ENCODE measurements at places on chromosomes 1 and 21.

DNA sequence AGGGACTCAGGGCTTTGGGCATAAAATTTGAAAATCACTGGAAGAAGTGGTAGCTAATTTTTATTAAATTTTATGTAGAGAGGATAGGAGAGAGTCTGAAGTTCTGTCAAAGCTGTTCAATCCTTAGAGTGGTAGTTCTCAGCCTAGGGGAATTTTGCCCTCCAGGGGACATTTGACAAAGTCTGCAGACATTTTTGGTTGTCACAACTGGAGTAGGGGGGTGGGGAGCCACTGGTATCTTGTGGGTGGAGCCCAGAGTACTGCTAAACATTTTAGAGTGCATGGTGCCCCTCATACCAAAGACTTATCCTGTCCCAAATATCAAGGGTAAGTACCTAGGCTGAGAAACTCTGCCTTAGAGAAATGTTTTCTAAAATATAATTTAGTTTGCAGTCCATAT is 30.2 kb downstream of the RASAL2 start:
- H3K4me1 ChIP-seq = peaks cover 4% of the 10 kb centered on the region
- no peak overlapping the region for H3K4me3 ChIP-seq
- DNase-seq = no peak
- no peak overlapping the region for H3K27ac ChIP-seq

GRCh38 chr1:157833145-157833544 is 8.5 kb downstream of the CD5L start:
- H3K27me3 ChIP-seq = no peaks in the 10 kb centered on the region
- H3K4me1 ChIP-seq = no peaks in the 10 kb centered on the region
- no peak for DNase-seq
- no peak overlapping the region for H3K4me3 ChIP-seq
- no peak overlapping the region for H3K27ac ChIP-seq

DNA sequence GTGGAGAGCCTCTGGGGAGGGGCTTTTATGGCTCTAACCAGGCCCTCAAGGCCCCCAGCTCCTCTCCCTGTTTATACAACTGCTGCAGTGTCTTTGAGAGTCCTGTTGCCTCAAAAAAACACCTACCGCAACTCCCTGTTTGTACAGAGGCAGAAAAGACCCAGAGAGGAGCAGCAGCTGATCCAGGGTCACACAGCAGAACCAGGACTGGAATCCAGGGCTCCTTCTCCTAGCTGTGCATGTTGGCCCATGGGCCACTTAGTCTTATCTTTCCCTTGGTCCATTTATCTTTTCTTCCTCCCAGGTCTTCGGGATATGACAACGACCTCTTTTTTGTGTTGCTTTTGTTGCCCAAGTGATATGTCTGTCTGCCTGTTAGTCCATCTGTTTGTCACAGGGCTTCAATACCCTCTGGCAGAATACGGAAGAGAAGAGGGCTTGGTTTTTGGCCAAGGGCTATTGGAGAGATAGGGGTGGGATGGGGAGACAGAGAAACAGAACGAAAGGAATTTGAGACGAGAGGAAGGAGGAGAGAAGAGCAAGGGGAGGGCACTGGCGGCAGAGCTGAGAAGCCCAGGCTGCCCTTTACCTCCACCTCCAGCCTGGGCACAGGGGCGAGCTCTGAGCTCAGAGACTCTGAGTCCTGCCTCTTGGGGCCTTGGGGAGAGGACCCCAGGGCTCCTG is 33.5 kb upstream of the WASF2 start:
- peak overlapping the region; percentile 22 for H3K4me3 ChIP-seq
- H3K4me1 ChIP-seq = peaks cover 91% of the 10 kb centered on the region
- H3K27me3 ChIP-seq = no peaks in the 10 kb centered on the region
- H3K27ac ChIP-seq = peak overlapping the region; percentile 74

GRCh38 chr1:32518976-32519375 is 20.3 kb upstream of the ZBTB8A start:
- H3K36me3 ChIP-seq = no peaks in the 10 kb centered on the region
- no peaks in the 10 kb centered on the region for H3K27me3 ChIP-seq
- H3K4me3 ChIP-seq = no peak overlapping the region
- H3K4me1 ChIP-seq = peaks cover 9% of the 10 kb centered on the region

DNA sequence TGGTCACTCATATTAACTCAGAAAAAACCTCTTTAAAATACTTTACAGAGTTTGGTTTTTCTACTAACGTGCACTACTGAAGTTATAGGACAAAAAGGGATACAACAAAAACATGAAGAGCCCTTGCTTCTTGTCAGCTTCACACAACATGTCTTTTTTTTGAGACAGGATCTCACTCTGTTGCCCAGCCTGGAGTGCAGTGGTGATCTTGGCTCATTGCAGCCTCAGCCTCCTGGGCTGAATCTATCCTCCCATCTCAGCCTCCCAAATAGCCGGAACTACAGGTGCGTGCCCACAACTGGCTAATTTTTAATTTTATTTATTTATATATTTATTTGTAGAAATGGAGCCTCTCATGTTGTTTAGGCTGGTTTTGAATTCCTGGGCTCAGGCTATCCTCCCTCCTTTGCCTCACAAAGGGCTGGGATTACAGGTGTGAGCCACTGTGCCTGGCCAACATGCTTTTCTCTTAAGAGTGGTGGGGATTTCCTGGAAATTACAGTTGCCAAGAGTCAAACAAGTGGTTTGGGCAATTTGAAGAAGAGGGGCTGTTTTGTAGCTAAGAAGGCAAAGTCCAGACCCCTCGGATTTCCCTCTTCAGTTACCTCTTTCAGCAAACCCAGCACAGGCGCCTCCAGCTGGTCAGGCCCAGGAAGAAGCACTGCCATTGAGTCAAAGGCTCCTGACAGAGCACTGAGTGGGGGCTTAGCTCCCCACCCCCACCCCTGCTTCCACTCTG is 6.4 kb upstream of the SMPDL3B start:
- no peak overlapping the region for H3K27ac ChIP-seq
- H3K27me3 ChIP-seq = no peaks in the 10 kb centered on the region
- no peak for DNase-seq
- no peaks in the 10 kb centered on the region for H3K36me3 ChIP-seq

DNA sequence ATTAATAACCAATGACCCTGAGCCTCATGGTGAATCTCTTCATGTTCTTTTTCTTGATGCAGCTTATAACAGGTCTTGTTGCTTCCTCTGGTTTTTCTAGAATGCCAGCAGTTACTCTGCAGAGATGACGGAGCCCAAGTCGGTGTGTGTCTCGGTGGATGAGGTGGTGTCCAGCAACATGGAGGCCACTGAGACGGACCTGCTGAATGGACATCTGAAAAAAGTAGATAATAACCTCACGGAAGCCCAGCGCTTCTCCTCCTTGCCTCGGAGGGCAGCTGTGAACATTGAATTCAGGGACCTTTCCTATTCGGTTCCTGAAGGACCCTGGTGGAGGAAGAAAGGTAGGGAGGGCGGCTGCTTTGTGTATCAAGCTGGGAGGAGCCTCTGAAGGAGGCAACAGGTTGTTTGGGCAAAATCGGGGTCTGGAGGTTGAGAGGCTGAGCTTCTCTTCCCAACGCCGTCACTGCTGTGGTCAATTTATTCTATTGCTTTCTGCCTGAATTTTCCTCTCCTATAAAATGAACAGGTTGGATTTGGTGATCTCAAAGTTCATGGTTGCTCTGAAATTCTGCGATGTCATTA is 6.7 kb downstream of the ABCG1 start:
- H3K27me3 ChIP-seq = no peaks in the 10 kb centered on the region
- H3K4me1 ChIP-seq = peaks cover 54% of the 10 kb centered on the region

DNA sequence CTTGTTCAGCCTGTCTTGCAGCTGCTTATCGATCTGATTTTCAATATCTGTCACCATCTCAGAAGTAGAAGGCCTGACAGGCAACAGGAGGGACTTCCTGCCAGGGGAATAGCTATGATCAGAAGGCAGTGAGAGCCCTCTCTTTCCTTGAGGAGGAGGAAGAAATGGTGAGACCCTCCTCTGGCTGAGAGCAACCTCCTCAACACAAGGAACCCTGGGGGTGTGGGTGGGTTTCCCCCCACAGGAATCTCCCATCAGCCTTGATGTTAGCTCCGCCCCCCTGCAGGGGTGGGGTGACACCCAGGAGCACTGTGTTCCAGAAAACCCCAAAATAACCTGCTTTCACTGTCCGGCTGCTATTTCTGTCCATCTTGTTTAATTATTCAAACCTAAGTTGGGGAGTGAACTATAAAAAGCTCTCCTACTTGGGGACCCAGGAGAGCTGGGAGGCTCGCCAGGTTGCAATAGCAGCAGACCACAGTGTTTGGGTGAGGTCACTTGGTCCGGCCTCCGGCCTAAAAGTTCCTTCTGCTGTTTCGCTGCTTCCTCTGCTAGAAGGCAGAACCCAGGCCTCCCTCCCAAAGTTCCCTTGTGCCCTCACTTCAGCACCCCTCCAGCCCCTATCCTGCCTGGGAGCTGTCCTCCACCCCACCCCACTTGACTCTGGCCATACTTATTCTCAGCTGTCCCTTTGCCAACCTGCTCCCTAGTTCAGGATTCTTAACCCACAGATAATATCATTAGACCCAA is 7.8 kb upstream of the MEF2D start:
- H3K4me1 ChIP-seq = peaks cover 89% of the 10 kb centered on the region
- H3K4me3 ChIP-seq = peak overlapping the region; percentile 48
- peak; percentile 94 for DNase-seq
- no peaks in the 10 kb centered on the region for H3K36me3 ChIP-seq

- no peak overlapping the region for H3K27ac ChIP-seq
- H3K27me3 ChIP-seq = no peaks in the 10 kb centered on the region
- DNase-seq = no peak
Observed at GRCh38 chr1:72253132-72253531, 29.2 kb downstream of the NEGR1 start.

Data from esophagus muscularis mucosa (tissue), 4 donors.